ENCODE measurements at places on chromosomes 16 and 17.
A peak's percentile ranks its signal among the peaks of the same experiment; 100 is the strongest.

GRCh38 chr16:7638306-7638705 is 305.7 kb downstream of the RBFOX1 start:
- no peak for DNase-seq

DNA sequence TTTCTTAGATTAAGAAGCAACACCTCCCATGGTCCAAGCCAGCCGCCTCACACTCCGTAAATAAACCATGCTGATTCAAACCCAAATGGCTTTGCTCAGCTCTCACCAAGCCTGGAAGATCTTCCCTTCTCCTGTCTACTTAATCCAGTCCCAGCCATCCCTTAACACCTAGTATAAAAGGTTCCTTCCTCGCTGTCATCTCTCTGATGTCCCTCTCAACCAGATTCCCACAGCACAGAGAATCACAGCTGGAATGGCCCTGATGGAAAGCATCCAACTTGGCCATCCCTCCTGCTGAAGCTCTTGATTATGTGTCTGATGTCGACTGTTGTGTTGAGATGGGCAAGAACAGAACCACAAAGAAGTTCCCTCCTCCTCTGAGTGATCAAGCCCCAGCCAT is 50.6 kb upstream of the ADCY9 start:
- DNase-seq: no peak

DNA sequence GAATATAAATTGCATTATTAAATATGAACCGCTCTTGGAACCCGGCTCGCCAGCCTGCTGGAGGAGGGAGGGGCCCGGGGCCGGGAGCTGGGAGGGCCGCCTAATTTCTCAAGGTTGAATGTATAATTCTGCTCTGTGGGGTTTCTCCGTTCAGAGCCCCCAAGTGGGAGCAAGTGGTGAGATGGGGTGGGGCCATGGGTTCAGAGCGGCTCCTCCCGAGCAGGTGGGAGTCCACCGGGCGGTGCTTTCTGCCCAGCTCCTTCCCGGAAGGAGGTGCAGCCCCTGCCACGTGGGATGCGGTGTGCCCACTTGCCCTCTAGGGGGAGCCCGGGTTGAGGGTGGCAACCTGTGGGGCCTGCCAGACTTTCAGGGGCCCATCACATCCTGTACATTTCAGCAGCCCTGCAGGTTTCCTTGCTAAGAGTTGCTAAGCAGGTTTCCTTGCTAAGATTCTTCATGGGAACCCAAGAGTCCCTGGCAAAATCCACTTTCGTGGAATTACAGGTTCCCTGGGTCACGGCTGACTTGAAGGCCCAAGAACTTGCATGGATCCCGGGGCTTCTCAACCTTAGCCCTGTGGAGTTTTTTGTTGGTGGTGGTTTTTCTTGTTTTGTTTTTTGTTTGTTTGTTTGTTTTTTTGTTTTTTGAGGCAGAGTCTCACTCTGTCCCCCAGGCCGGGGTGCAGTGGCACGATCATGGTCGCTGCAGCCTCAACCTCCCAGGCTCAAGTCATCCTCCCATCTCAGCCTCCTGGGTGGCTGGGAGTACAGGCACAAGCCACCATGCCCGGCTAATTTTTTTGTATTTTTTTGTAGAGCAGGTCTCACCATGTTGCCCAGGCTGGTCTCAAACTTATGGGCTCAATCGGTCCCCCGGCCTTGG is 196.7 kb upstream of the GSE1 start:
- DNase-seq: peak; percentile 86

DNA sequence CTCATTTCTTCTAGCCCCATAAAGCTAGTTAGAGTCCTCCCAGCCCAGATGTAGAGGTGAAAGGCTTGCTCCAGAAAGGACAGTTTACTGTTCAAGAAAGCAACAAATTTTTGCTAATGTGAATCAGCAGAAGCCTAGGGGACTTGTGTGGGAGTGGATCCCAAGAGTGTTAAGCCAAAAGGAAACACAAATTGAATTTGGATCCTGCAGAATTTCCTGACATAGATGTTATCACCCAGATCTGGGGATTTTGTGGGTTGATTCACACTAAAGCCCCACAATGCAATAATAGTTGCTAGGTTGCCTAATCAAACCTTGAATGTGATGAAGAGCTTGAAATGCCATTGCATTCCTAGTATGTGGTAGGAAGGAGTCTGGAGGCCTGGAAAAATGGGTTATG is 135.2 kb upstream of the HS3ST3A1 start:
- no peak for DNase-seq

- no peak for DNase-seq
Observed at GRCh38 chr16:88331989-88332920, 50.5 kb upstream of the ZNF469 start.

GRCh38 chr17:46853896-46854444 is 2.6 kb downstream of the WNT9B start:
- DNase-seq: no peak

GRCh38 chr17:58273453-58274104 is 7.2 kb downstream of the MPO start:
- DNase-seq: no peak

- DNase-seq: no peak
Observed at GRCh38 chr16:85563034-85563433, 50.1 kb upstream of the GSE1 start.

- peak; percentile 62 for DNase-seq
Observed at GRCh38 chr16:14586637-14587305, 43.3 kb downstream of the PARN start.

GRCh38 chr17:69358688-69359596 is 32.0 kb upstream of the ABCA5 start:
- DNase-seq: no peak

- DNase-seq: no peak
Observed at GRCh38 chr17:43449470-43450248, 34.1 kb upstream of the DHX8 start.

DNA sequence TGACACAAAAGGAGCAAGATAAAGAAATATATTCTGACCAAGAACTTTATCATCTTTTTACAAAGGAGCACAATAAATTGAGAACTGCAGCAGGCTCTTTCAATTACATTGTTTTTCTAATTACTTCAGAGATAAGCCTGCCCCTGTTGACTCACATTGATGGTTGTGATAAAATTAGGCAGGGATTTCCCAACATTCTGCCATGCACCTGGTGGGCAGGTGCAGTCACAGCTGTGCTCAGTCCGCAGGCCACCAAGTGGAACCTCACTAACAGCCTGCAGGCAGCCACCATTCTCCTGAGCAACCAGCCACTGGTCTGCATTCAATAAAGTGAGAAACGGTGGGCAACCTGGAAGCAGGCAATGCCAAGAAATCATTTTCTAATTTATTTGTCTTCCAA is 5.1 kb downstream of the FANCA start:
- DNase-seq: peak; percentile 75

DNA sequence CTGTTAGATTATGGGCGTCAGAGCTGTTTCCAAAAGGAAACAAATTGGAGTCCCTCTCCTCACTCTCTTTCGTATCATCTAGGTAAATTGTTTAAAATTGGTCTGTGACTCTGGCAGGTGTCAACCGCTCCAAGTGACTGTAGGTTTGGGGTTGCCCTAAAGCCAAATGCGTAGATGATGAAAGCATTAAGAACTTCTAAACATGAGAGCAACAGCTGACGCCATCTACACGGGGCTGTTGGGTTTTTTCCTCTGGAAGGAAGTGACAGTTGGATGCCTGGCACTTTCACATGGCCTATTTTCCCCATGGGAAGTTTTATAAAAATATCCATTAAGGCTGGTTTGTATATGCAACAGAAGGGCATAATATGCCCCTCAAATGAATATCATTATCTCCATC is 215.7 kb upstream of the CACNG5 start:
- no peak for DNase-seq

GRCh38 chr16:66910175-66910940 is 8.3 kb downstream of the CDH16 start:
- no peak for DNase-seq

DNA sequence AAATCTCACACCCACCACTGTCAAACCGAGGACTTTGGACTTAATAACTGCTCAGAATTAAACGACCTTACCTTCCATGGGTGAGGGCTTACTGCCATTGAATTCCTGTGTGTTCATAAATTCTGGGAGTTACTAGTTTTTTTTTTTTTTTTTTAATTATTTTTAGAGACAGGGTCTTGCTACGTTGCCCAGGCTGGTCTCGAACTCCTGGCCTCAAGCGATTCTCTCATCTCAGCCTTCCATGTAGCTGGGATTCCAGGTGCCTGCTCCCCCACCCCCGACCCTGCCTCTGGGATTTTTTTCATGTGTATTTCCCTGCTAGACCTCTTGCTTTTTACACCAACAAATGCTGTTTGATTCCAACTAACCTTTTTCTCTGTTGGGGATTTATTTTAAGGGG is 14.9 kb upstream of the CD300A start:
- no peak for DNase-seq

DNA sequence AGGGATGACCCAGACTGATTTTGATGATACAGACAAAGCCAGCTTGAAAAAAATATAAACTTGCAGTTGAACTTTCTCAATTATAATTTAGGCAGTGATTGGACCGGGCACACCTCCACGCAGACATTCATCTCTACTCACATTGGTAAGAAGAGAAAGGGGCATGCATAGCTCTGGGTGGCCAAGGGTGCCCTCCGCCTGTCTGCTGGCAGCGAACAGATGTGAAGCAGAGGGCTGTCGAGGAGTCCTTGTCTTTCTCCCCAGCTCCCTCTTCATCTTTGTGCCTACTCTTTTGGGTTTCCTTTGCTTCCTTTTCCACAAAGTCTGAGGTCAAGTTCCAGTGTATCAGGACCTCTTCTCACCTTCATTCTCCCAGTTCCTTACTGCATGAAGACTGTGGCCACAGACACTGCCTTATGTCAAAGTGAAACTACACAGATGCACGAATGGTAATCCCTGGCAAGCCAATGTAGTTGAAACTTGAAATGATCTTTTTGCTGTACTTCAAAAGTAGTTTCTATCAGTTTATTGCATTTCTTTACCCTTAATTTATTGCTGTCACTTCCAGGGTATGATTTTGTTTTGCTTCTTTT is 343.7 kb upstream of the SOX9 start:
- no peak for DNase-seq

DNA sequence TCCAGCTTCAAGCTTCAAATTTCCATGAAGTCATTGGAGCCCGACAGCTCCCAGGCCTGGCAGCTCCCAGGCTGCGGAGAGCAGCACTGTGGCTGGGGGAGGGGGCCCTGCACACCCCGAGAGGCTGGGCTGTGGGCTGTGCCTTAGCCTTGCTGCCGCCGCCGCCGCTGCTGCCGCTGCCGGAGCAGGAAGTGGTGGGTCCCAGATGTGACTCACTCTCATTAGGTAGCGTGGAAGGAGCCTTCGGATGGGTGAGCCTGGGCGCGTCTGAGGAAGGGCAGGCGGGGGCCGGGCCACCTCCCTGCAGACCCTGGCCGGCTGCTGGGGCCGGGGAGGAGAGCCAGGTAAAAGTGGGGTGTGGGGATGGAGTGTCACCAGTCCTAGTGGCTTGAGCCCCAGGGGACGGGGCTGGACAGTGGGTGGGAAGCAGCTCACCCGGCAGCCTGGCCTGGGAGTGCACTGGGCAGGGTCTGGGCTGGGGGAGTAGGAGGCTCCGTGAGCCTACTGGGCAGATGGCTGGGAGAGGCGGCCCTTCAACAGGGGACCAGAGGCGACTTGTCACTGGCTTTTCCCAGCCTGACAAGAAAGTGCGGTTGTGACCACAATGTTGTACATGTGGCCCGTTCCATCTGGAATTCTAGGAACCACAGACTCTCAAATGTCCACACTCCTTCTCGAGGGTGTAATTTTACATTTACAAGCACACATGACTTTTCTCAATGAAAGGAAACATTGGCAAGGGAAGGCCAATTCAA is at the start of gene ADCY7:
Gene ADCY7, plus strand, starts transcription at position 215 of the 755 bp plus-strand sequence. CDS start 21,629 bp downstream, outside the sequence.
- DNase-seq: no peak

GRCh38 chr16:14496786-14497185 is 133.3 kb downstream of the PARN start:
- no peak for DNase-seq

- no peak for DNase-seq
Observed at GRCh38 chr17:75664099-75664549, 2.8 kb downstream of the RECQL5 start.

DNA sequence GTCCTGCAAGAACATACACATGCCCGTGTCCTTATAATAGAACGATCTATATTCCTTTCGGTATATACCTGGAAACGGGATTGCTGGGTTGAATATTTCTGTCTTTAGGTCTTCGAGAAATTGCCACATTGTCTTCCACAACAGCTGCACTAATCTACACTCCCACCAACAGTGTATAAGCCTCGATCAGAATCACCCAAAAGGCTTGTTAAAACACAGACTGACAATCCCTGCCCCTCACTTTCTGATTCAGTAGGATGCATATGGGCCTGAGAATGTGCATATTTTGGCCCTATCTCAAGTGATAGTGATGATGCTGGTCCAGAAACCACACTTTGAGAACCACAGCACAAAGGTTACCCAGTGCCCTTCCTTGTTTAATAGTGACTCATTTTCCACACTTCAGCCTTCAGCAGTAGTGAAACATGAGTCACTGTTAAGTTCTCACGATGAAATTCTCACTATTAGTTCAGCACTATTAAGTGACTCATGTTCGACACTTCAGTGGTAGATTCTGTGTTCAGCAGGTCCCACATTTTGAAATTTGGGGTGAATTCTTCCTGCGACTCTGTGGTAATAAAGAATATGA is 215.6 kb downstream of the GRIN2A start:
- no peak for DNase-seq

GRCh38 chr17:32609085-32609484 is 122.3 kb downstream of the CDK5R1 start:
- peak; percentile 44 for DNase-seq

- no peak for DNase-seq
Observed at GRCh38 chr16:13231365-13231764, 330.0 kb downstream of the SHISA9 start.
